ENCODE measurements at places on chromosomes 13 and 19.

GRCh38 chr13:28499609-28500008, 4.7 kb upstream of the FLT1 start:
- no peak for DNase-seq

DNA sequence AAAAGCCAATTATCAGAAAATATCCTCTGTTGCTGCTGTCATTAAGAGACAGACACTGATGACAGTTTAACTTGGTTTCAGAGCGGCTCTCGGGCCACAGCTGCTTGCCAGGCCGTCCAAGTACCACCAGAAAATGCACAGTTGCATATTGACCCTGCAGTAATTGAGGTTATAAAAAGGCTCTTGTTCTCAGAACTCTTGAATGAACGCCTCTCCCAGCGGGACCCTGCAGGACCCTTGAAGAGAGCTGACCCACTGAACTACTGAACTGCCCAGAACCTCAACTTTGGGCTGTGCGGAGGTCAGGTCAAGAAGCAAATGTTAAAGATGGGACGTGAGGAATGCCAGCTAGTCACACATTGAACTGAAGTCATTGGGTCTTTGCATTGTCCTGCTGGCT, 1559.0 kb upstream of the SLC10A2 start:
- DNase-seq: no peak

- no peak for DNase-seq
Measured at GRCh38 chr13:97214921-97215320, 7.2 kb upstream of the MBNL2 start.

DNA sequence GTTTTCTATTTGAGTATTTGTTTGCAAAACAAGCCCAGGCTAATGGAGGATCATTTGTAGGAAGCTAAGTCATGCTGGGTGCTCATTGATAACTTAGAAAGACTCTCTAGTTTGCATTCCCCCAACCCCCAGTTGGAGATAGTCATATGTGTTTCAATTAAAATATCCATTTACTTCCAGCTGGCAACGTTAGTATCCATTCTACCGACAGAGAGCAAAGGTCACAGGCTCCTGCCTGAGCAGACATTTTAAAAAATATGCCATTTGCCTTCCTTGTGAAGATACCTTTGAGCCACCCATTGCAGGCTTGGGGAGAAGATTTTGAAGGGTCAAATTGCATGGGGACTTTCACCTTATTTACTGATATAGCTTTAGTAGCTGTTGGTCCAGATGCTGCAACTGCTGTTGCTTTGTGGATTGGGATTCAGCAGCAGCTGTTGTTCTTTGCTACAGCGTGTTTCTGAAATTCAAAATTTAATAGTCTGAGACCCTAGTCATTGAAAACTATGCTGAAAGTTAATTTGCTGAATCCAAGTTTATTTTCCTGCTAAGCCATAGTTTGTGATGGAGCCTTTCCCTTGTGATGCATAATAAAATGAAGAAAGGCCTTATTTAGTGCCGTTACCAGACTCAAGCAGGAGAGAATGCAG, 335.1 kb downstream of the GPC6 start:
- DNase-seq: peak; percentile 78

GRCh38 chr13:36879218-36879938, 40.7 kb downstream of the SMAD9 start:
- no peak for DNase-seq

GRCh38 chr19:18225702-18226468, at the start of gene PDE4C:
PDE4C (minus strand) TSS chr19:18226438; CDS start chr19:18226415, 23 bp downstream.
- no peak for DNase-seq

- no peak for DNase-seq
Measured at GRCh38 chr13:34546344-34547250, 395.5 kb upstream of the NBEA start.

GRCh38 chr13:36124236-36124822, 6.9 kb downstream of the DCLK1 start:
- no peak for DNase-seq

DNA sequence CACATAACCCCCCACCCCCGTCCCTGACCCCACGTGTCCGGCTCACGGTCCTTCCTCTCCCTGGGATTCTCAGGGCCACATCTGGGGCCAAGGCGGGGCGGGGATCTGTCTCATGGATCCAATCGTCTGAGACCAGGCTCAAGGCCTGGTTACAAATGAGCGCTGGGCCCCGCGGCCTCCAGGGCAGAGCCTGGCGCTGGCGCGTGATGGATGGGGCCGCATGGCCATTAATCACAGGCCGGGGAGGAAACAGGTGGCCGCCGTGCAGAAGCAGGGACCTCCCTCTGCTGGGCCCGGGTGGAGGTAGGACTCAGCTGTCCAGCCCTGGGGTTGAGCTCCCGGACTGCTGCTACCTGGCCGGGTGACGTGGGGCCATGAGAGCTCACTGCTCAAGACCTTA, 5.8 kb upstream of the TLE5 start:
- no peak for DNase-seq

DNA sequence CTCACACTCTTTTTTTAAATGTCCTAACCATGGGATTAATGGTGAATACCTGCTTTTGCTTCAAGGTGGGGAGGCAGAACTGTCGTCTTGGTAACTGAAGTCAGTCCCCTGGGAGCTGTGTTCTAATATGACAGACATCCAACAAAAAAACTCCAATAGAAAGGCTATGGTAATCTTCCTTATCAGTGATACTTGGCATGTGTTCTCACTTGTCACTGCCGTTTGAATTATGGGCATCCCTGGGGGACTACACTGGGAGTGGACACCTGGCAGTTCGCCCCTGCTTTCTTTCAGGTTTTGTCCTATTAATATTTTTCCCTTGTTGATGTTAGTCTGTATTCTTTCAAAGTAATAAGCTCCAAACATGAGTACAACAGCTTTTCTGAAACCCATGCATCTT, 252.6 kb downstream of the SLITRK5 start:
- DNase-seq: peak; percentile 32

GRCh38 chr13:47545201-47546024, 455.7 kb downstream of the SUCLA2 start:
- DNase-seq: no peak

DNA sequence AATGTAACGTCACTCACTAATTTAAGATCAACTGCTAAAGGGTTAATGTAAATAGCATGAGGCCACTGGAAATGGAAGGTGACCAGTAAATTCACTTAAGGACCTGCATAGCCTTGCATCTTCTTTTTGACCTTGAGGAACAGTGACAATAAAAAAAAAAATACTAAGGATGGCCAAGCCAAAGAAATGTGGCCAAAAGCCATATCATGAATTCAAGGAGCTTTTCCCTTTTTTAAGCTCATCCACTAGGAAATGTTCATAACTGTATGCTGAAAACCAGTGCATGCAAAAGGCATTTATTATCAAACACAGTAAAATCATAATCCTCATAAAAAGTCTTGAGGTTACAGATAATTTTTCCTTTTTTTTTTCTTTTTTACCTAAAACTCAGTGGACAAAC, 77.5 kb downstream of the LHFPL6 start:
- DNase-seq: no peak

DNA sequence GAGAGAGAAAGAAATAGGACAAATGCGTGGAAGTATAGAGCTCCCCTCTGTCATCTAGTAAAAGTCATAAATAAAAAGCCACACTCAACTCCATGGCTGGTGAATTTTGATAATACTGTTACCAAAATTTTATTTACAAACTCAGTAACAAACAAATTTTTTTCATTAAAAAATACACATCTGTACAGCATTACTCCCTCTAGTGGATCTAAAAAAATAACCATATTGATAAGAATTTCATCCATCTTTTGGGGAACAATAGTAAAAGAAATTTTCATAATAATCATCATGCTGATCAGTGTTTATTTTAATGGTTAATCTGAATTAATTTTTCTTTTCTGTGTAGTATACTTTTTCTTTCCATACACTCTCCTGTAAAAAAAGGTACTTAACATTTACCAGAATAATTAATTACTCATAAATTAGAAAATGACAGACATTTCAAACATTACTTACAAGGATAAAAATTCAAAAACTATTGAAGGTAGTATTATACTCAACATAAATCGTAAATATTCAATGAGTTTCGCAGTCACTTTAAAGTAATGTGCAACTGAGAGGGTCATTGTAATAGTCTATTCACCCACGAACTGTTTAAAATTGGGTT, 173.5 kb upstream of the LSM14A start:
- DNase-seq: peak; percentile 34

DNA sequence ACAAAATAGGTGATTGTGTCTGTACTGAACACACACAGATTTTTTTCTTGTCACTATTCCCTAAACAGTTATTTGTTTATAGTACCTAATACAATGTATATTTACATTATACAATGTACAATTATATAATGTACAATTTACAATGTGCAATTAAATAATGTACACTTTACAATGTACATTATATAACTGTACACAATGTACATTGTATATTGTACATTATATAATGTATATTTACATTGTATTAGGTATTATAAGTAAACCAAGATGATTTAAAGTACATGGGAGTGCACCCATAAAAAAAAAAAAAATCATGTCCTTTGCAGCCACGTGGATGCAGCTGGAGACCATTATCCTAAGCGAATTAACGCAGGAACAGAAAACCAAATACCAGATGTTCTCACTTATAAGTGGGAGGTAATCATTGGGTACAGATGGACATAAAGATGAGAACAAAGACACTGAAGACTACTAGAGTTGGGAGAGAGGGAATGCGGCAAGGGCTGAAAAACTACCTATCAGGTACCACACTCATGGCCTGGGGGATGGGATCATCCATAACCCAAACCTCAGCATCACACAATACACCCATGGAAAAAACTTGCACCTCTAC, 68.1 kb downstream of the ABCC4 start:
- DNase-seq: no peak

DNA sequence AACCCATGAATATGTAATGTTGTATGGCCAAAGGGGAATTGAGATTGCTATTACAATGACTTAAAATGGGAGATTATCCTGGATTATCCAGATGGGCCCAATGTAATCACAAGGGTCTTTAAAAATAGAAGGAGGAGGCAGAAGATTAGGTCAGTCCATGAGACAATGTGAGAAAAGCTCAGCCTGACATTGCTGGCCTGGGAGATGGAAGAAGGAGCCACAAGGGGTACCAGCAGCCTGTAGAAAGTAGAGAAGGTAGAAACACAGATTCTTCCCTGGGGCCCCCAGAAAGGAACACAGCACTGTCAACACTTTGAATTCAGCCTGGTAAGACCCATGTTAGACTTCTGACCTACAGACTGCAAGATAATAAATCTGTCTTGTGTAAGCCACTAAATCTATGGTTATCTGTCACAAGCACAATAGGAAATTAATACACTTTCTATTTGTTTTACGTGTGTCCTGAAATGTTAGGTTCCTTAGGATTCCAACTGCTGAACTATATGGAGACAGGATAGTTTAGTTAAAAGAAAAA, 132.9 kb upstream of the SERP2 start:
- DNase-seq: no peak

DNA sequence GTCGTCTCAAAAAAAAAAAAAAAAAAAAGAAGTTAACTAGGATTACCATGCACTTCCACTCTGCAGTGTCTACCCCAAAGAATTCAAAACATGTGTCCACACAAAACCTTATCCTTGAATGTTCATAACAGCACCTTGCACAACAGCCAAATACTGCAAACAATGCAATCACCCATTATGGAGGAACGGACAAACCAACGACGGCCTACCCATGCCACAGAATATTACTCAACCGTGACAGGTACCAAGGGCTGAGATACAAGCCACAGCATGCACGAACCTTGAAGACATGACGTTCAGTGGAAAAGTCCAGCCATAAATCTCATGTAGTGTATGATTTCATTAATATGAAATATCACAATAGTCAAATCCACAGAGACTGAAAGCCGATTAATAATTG, 3.0 kb upstream of the SHISA7 start:
- DNase-seq: peak; percentile 46

DNA sequence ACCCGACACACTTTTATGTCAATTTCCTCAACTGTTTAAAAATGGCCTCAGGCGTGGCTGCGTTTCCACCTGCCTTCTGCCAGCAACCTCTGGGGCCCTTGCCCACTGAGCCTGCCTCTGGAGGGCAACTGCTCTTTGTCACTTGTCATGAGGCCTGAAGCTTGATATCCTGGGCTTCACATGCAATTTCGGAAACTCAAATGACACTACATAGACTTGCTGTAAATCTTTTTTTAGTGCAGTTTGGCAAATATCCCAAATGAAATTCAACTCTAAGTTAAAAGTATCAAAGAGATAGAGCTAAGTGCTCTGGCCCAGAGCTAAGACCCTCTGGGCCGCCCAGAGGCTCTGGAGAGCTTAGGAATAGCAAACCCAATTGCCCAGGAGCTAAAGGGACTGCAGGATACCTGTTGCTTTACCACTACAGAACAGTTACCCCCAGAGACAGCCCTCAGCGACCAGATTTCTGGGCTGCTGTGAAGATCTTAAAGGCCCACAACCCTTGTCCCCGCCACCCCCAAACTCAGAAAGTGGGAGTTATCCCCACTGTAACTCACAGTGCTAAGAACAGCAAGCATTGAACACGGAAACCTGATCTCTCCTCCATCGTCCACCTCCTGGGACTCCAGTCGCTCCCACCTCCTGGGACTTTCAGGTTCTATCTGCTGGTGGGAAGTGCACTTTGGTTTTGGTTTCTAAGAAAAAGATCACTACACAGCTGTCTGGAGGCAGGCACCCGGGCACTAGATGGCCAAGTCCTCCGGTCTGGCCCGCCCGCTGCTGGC, 19.4 kb downstream of the GJA3 start:
- no peak for DNase-seq

GRCh38 chr19:16154557-16154956, 11.1 kb downstream of the HSH2D start:
- DNase-seq: no peak

DNA sequence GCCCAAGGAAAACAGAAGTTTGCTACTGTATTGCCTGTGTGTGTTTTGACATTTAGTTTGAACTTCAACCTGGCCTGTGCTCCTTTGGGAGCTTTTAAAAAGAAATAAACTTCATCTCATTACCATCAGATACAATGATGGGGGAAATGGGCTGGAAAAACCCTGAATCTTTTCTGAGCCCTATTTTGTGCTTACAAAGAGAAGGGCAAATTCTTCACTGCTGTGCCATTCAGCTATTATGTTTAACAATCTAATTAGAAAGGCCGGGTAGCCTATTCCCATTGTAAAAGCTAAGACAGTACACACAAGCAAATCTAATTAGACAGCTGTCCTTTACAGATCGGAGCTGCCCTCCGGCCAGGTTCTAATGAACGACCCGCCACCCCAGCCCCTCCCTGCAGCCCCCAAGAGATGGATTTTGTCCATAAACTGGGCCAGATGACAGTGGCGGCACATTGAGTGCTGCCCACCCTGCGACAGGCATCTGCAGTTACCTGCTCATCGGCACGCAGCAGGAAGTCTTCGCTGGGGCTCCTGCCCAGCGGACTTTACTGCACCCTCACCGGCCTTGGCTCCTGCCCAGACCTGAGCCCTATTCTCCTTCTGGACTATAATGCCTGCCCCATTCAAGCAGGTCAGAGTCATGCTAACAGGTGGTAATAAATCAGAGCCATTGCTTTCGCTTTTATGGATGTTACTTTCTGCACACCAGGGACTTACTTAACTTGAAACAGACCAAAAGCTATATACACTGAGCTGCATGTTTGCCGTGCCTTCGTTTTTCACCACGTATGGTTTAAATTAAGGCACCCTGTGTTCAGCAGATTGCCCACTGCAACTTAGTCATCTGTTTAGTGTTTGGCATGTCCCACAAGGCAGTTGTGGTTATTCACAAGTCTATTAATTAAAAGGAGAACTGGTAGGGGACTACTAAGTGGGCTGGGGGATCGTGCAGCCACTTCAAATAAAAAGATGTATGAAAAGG, 549.6 kb downstream of the FGF9 start:
- DNase-seq: no peak

- no peak for DNase-seq
Measured at GRCh38 chr13:32822771-32823170, 193.5 kb upstream of the KL start.

Measured in NCI-H526 (cell line).